ENCODE measurements at places on chromosomes 13 and 19.

DNA sequence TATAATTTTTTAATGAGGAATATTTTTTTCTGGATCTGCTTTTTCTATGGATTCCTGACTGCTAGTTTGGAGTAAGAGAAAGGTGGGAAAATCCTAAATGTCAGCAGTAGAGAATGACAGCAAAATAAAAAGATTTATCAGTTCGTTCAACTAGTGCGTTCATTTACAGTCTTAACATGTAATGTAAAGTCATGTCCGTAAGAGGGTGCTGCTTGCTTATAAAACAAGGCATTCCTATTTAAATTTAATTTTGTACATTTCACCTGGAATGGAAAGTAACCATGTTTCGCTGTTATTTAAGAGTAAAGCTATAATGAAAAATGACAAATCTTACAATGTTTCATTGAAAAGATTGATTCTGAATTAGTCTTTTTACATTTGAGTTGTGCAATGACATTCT, 76.6 kb downstream of the ZMYM2 start:
- DNase-seq = no peak

DNA sequence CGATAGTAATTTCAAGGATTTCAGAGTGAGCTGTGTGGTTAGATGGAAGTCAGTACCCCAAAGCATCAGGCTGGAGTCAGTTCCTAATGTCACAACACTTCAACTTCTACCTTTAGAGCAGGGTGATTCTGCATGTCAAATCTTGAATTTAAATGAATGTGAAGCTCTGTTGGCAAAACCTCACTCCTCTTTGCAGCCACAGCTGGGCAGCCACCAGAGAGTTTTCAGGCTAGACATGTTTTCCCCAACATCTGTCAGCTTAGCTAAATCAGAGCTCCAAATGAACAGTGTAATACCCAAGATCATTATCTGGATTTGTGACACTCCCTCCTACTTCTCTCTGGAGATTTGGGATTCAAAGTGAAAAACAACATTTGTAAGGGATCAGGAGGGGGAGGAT, 33.7 kb upstream of the OLFM4 start:
- no peak for DNase-seq

DNA sequence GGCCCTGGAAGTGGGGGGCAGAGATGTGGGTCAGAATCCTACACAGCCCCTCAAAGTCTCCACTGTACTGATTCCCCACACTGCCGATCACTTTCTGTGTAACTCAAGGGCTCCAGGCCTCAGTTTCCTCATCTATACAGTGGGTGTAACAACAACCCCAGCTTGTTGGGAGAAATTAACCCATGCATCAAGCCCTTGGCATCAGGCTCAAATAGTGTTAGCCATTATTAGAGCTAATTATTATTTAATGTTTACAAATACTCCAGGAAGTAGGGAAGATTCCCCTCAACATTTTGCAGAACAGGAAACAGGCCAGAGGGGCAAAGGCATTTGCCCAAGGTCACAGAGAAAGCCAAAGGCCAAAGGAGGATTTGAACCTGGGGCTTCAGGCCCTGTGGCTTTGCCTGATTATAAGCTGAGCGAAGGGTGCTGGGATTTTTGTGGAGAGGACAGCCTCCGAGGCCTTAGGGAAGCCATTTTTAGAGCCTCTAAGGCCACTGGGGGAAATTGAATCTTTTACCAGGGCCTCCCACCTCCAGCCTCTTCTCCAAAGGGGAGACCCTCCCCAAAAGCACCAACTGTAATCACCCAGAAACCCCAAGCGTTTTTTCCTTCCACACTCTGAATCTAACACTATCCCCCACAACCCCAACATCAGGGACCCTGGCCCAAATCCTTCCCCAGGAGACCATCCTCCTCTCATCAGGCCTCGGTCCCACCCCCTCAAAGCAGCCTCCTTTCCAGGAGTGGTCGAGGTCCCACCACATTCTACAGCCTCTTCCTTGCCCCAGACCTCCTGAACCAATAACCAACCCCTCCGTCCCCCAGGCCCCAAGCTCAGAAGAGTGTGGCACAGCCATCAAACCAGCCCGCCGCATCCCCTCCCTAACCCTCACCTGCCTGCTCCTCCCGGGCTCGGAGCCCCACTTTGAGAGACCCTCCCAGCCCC, 1.1 kb downstream of the FKBP8 start:
- no peak for DNase-seq

DNA sequence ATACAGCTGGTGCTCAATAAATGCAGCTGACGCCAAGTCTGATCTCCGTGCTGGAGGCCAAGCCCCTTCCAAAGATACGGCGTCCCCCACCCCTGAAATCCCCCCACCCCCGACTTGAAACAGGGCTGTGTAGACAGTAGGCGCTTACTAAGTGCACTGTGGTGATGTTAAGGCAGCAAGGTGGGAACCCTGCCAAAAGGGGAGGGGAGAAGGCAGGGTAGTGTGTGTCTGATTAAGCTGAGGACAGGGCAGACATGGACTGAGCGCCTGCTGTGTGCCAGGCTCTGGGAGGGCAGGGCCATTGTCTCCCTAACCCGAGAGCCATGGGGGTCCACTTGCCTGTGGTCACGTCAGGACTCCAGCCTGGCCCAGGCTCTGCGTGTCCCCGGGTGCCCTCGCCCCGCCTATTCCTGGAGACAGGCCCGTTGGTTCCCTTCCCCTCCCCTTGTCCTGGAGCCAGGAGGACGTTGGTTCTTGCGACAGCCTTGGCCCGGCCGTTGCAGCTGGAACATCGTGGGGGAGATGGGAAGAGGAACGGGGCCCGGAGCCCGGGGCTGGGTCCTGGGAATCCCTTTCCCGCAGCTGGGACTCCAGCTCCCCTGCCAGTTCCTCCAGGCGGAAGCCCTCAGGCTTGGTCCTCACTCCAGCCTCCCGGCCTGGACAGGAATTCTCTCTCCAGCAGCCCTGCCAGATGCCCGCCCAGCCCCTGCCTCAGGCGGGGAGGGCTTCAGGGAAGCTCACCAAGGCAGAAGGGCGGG, 1.7 kb upstream of the ELANE start:
- no peak for DNase-seq
